HT1080 (cell line): ENCODE measurements at places on chromosomes 2 and 18.

DNA sequence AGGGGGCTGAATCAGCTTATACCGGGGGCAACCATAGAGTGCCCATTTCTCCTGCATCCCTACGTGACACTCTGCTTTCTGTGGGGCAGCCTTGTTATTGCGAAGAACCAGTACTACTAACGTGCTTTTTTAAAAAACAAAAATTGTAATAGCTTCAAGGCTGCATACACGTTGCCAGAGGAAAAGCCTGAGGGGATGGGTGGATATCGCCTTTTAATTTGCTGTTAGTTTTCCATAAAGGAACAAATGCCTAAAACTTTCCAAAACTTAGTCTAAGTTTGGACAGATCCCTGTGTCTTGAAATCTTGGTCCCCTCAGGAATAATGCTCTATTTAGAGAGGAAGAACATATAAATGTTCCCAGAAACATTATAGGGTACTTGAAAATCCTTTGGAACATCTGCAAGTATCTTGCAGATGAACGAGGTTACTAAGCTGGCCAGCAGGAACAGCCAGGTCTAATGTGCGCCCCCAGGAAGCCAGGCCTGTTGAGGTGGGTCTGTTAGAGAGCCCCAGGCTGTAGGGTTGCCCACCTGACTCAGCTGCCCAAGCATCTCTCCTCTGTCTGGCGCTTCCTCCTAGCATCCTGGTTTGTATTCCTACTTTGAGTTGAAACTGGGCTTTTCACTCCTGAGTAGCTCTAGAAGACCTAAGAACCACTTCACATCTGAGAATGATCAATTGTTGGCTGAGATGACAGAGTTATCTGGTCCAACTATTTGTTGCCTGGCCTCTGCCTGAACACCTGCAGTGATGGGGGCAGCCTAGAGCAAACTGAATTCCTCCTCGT lies 96.9 kb downstream of the TGOLN2 start:
- DNase-seq, result no peak

- no peak for DNase-seq
Measured at GRCh38 chr18:78393086-78393862, 586.3 kb upstream of the SALL3 start.

- DNase-seq, result peak; percentile 81
Measured at GRCh38 chr18:7945882-7946281, 378.8 kb downstream of the PTPRM start.

- no peak for DNase-seq
Measured at GRCh38 chr2:71934320-71934593, 213.4 kb downstream of the CYP26B1 start.

DNA sequence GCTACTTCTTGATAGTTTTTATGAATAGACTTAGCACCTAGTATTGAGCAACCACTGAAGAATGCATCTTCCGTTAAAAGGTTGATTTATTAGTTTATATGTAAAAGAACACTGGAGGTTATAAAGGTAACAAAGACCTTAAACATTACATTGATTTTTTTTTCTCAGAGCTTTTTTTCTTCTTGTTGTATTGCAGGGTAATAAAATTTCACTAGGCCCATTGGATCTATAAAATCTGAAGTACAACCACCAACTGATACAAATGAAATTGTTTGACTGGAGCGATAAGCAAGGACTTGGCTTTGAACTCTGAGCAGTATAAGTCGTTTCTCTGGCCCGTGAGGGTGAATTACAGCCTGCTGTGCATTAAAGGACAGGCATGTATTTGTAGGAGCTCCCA lies 344.0 kb downstream of the LRRTM1 start:
- DNase-seq, result no peak

GRCh38 chr18:43620936-43621335 lies 343.6 kb upstream of the SYT4 start:
- peak; percentile 37 for DNase-seq

GRCh38 chr2:229553091-229553490 lies 161.3 kb downstream of the DNER start:
- DNase-seq, result no peak

- peak; percentile 98 for DNase-seq
Measured at GRCh38 chr2:31384771-31385276, 29.7 kb downstream of the XDH start.

DNA sequence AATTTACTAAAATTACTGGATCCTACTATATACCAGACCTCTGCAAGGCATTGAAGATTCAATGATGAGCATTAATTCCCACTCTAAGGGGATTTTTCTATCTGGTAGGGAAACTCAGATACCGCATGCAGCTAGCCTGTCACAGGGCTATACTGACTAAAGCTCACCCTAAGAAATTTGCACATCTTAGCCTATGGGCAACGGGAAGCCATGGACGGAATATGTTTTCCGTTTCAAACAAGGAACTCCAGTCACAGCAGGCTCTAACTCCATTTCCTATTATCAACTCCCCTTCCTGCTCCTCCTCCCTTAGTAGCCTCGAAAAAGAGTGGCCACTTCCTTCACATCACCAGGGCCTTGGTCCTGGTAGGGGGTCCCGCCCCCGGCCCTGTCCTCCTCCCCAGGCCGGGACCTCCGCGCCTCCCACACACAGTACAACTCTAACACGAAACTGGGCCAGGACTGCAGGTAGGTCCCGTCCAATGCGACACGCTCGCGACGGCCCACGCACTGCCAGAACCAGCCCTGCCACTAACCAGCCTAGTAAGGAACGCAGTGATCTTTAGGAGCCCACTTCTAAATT lies 659 bp upstream of the COX5B start:
- no peak for DNase-seq

- no peak for DNase-seq
Measured at GRCh38 chr2:72949045-72949444, 31.7 kb downstream of the EMX1 start.

- DNase-seq, result no peak
Measured at GRCh38 chr2:240162939-240163714, 22.7 kb upstream of the OTOS start.

DNA sequence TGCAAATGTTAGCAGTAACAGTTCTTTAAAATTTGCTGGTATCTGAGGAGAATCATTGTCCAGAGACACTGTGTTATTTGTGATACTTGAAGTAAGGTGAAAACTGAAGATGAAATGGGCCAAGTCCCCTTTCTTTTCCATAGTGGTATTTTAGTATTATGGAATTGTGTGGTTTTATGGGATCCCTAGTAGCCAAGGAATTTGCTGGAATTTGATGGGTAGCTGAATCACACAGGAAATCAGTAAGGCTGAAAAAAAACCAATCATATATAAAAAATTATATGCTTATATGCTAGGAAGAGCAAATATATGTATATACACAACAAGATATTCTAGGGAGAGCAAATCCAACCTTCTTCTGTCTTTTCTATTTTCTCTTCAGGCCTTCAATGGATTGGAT lies 54.2 kb upstream of the TACR1 start:
- DNase-seq, result peak; percentile 16

- DNase-seq, result peak; percentile 86
Measured at GRCh38 chr2:196399722-196400691, 228.6 kb upstream of the STK17B start.
